ENCODE measurements at places on chromosomes 16 and 17. TPM values are rescaled to one million over a fixed set of nuclear protein-coding genes. Genes with fewer than 3 reads are reported as not detected.

The TBC1D3G gene
- 0.31 TPM for polyA plus RNA-seq

The LRRC59 gene
- 15.4 TPM for polyA plus RNA-seq

The CDRT15 gene
- not detected for polyA plus RNA-seq

The PDE6G gene
- 4.7 TPM for polyA plus RNA-seq

The DLX3 gene
- polyA plus RNA-seq: not detected

The TGFB1I1 gene
- polyA plus RNA-seq: 1.4 TPM

The CNGB1 gene
- polyA plus RNA-seq: not detected

The BAHCC1 gene
- polyA plus RNA-seq: not detected

The TMEM235 gene
- not detected for polyA plus RNA-seq

The MYH3 gene
- polyA plus RNA-seq: not detected

The MRC2 gene
- not detected for polyA plus RNA-seq

The C17orf67 gene
- 0.15 TPM for polyA plus RNA-seq

The NME3 gene
- 32.0 TPM for polyA plus RNA-seq

The HEATR9 gene
- not detected for polyA plus RNA-seq
